Stimulated activated CD8-positive, alpha-beta memory T cell treated with anti-CD3 and anti-CD28 coated beads, Interleukin-2, amount 100 ng/mL, for 1 hour (primary cell): ENCODE measurements at places on chromosomes 6 and 20.

DNA sequence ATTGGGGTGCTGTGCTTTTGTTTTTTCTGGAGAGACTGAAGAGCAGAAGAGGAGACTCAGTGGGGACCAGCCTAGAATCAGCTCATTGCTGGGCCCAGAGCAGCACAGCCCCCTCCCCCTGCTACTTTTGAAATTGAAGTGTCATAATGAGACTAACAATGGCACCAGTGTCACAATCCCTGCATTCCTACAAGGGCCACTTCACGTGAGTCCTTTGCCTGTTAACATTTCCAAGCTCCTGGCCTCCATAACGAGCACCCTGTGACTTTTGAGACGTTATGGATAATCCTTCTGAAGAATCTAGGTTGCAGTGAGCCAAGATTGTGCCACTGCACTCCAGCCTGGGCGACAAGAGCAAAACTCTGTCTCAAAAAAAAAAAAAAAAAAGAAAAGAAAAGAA, 41.7 kb downstream of the CNBD2 start:
- no peak for DNase-seq

DNA sequence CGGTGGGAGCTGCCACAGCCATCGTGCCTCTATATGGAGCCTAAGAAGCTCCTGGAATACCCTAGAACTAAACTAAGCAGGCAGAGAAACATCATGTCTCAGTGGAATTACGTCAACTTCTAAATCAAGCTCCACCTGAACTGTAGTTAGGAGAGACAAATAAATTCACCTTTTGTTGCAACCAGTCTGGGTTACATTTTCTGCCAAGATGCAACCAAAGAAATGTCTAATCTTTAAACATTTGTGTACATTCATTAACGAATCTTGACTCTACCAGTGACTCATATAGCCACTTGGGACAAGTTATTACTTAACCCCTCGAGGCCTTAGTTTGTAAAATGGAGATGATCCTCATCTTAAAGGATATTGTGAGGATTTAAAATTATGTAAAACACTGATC, 8.9 kb downstream of the PTPRK start:
- no peak for DNase-seq

DNA sequence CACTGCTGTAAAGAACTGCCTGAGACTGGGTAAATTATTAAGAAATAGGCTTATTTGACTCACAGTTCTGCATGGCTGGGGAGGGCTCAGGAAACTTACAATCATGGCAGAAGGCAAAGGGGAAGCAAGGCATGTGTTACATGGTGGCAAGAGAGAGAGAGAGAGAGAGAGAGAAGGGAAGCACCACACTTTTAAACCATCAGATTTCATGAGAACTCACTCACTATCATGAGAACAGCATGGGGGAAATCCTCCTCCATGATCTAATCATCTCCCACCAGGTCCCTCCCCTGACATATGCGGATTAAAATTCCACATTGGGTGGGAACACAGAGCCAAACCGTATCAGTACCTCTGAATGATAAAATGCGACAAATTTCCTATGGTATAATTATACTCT, 203.9 kb upstream of the MARCKS start:
- DNase-seq, result no peak

DNA sequence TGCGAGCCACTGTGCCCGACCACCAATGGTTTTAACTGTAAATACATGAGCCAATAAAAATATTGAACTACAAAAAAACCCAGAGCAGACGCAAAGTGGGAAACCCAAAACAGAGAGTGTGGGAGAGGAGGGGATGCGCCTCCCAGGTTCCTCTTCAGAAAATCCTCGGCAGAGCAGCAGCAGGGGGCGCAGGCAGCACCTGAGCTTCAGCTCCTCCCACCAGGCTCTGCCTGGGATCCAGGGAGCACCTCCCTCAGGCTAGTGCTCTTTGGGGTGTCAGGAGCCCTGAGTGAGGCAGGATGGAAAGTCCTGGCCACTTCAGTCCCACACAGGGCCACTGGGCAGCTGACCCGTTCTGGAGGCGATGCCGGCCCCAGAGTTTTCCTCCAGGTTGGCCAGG, 536.9 kb upstream of the CDH4 start:
- DNase-seq, result no peak

- DNase-seq, result no peak
These were observed 4.3 kb downstream of the RPP40 start for GRCh38 chr6:4999586-4999985.

DNA sequence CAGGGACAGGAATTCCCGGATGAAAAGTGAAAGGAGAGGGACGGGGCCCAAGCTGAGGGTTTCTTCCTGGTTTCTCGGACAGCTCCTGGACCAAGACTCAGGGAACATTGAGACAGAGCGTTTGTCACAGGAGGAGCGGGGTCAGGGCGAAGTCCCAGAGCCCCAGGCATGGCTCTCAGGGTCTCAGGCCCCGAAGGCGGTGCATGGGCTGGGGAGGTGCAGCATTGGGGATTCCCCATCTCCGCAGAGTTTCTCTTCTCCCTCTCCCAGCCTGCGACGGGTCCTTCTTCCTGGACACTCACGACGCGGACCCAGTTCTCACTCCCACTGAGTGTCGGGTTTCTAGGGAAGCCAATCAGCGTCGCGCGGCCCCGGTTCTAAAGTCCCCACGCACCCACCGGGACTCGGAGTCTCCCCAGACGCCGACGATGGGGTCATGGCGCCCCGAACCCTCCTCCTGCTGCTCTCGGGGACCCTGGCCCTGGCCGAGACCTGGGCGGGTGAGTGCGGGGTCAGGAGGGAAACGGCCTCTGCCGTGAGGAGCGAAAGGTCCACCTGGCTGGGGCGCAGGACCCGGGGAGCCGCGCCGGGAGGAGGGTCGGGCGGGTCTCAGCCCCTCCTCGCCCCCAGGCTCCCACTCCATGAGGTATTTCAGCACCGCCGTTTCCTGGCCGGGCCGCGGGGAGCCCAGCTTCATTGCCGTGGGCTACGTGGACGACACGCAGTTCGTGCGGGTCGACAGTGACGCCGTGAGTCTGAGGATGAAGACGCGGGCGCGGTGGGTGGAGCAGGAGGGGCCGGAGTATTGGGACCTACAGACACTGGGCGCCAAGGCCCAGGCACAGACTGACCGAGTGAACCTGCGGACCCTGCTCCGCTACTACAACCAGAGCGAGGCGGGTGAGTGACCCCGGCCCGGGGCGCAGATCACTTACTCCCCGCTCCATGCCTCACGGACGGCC, 54.6 kb upstream of the POLR1H start:
- DNase-seq, result no peak

DNA sequence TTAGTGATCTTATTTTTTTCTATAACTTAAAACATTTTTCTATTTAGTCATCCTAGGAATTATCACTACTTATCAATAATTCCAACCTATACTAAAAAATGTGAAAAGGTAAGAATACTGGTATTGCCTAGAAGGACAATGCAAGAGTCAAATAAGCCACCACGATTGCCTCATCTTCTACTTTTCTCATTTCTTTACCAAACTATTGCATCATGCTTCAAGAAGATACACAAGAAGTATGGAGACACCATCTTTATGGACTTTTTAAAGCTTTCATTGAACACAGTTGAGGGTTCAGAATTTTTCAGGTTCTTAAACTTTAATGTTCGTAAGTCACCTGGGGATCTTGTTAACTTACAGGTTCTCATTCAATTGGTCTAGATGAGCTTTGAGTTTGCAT, 25.9 kb downstream of the ELOVL2 start:
- no peak for DNase-seq

- no peak for DNase-seq
These were observed 33.9 kb downstream of the EDN1 start for GRCh38 chr6:12324099-12324498.

DNA sequence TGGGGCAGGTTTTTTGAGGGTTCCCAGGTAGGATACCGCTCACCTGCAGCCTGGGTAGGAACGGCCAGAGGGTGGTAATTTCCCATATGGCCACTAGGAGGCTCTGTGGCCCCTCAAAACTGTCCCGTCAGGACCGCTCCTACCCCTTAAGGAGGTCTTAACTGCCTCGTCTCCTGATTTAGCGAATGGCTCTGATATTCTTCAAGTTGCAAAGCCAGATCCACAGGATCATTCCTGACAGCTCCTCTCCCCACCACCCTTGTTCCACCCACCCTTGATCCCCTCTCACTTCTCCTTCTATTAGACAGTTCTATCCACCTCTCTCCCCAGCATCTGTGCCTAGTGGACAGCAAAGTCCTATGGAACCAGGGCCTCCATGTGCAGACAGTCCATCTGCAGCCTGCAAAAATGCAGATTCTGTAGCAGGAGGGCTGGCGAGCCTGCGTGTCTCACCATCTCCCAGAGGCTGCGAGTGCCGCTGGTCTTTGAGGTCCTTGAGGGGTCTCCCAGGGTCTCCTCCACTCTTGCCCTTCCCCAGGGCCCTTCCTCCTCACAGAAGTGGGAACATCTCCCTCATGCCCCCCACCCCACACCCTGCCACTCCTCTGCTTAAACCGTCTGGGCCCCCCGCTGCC, 34.3 kb upstream of the ZBP1 start:
- peak; percentile 35 for DNase-seq

DNA sequence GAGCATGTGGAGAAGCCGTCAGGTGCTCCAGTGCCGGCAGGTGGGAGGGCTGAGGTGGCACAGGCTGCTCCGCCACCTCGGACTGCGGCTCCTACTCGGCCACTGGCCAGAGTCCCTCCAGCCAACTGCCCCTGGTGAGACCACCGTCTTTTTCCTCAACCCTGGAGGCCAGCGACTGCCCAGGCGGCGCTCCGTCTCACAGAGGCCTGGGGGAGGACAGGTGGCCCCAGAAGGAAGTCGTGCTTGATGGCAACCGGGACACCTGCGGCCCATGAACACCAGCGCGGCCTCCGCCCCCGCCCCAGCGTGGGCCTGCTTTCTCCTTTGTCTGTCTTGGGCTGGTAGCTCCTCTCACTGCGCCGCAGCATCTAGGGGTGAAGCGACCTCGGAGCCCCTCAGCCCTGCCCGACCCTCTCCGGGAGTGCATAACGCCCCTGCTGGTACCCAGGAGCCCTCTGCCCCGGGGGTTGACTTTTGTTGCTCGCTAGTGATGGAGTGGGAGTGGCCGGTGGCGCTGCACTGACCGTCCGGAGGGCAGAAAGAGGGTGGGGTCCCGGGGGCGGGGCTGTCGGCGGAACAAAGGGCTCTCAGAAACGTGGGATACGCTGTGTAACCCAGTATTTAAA, 706 bp upstream of the TUBB2B start:
- no peak for DNase-seq

DNA sequence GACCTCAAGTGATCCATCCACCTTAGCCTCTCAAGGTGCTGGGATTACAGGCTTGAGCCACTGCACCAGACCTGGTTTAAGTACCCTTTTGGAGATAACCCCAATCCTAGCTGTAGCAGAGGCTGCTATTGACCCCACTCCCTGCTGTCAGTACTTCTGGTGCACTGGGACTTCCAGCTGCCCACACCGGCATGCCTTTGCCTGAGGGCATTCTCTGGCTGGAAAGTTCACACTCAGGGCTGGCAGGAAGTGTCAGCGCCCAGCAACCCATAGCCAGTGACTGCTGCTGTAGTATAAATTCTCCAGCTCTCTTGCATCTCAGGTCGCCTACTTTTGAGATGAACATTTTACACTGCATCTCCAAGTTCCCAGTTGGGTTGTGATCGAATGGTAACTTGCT, 75.3 kb downstream of the UTRN start:
- no peak for DNase-seq

- no peak for DNase-seq
These were observed 401.7 kb downstream of the PRKN start for GRCh38 chr6:162325826-162326225.
